ENCODE measurements at places on chromosomes 11 and 22.

- DNase-seq, result no peak
Measured at GRCh38 chr11:21371044-21371443, 701.7 kb downstream of the NELL1 start.

DNA sequence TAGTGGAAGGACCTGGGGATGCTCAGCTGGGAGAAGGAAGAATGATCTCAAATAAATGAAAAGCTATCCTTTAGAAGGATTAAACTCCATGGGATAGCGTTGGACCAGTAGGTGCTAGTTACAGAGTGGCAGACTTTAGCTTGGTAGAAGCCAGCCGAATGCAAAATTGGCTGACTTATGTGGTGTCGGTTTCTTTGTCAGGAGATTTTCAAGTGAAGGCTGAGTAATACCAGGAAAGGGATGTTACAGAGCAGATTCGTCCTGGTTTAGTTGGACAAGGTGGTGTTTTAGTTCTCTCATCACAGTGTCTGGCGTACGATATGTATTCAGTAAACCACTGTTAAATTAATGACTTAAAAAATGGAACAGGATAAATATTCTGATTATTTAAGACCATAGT lies 26.0 kb downstream of the FDX1 start:
- no peak for DNase-seq

DNA sequence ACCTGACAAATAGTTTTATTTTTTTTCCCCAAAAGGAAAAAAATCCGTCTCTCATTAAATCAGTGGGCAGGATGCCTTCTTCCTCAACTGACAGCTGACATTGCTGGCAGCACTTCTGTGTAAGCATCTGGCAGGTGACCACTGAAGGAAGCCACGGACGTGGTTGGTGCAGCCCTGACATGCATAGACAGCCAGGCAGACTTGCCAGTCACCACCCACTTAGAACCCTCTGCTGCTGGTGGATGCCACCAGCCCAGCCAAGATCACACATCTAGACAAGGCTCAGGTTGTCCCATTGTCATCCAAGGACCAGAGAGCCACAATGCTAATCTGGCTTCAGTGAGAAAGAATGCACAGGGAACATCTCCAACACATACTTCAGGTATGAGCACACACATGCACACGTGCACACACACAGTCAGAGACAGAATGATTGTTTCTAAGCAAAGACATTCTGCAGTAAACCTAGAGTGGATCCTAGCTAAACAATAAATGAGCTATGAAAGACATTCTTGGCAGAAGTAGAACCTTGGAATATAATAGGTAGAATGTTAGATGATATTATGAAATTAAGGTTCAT lies 49.8 kb upstream of the BMAL1 start:
- DNase-seq, result no peak

GRCh38 chr11:132024587-132025295 lies 654.3 kb downstream of the NTM start:
- peak; percentile 64 for DNase-seq

DNA sequence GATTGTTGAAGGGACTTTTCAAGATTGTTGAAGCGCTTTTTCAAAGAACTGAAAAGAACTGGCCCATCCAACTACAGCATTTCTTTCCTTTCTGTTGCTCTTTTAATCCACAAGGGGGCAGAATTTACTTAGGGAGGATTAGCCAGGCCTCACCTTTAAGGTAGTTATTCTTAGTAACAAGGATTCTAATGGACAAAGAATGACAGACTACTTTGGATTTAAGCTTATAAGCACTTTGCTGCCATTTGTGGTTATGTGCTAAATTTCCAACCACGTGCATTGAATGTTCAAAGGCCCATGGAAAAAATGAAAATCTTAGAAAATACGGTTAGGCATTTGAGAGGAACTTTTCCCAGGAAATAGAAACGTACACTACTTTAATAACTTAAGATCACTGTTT lies 49.5 kb upstream of the HSPA8 start:
- peak; percentile 40 for DNase-seq

GRCh38 chr22:46457502-46458488 lies 79.6 kb downstream of the CELSR1 start:
- peak; percentile 53 for DNase-seq

GRCh38 chr11:94457118-94458029 lies 36.3 kb downstream of the MRE11 start:
- DNase-seq, result no peak

GRCh38 chr11:45260071-45260470 lies 26.1 kb downstream of the SYT13 start:
- DNase-seq, result no peak

- peak; percentile 44 for DNase-seq
Measured at GRCh38 chr22:27880778-27881394, 38.2 kb downstream of the PITPNB start.

DNA sequence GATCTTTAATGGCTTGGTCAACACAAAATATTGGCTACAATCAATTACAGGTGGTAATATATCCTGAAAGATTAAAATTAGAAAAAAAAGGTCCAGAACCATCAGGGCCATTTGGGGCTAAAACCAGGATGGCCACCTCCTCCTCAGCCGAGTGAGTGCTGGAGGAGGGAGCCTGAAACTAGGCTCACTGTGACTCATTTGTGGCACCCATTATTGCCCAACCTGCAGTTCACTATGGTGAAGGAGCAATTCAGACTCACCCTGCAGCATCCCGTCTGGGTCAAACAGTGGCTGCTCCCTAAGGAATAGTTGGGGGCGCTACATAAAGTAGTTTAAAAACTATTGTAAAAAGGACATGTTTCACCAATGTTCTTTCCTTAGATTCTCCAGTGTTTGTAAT lies 60.7 kb downstream of the GLYATL1 start:
- DNase-seq, result no peak

DNA sequence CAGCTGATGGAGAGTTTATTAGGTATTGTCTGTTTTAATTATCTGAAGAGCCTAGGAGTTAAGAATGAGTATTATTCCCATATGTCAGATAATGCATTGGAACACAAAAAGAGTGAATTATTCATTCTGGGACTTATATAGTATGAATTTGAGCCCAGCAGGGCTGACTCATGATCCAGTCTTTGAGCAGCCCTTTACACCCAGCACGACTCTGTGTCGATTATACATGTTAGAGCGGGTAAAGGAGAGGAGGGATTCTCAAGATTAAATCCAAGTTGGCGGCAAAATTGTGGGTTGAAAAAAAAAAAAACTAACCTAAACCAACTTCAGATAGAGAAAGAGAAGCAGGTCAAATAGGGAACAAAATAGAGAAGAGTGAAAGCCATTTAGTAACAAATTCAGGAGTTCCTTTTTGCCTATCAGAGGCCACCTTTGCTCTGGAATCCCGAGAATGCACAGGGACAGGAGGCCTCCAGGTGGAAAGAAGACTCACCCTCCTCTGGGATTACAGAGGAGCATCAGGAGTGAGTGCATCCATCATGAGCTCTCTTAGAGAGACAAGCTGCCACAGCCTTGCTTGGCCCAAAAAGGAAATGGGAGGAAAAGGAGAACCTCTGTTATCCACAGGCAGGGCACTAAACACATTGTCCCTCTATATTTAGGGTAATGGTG lies 3.1 kb downstream of the MRGPRX1 start:
- DNase-seq, result no peak

GRCh38 chr22:46350646-46351045 lies 15.1 kb downstream of the TRMU start:
- no peak for DNase-seq

DNA sequence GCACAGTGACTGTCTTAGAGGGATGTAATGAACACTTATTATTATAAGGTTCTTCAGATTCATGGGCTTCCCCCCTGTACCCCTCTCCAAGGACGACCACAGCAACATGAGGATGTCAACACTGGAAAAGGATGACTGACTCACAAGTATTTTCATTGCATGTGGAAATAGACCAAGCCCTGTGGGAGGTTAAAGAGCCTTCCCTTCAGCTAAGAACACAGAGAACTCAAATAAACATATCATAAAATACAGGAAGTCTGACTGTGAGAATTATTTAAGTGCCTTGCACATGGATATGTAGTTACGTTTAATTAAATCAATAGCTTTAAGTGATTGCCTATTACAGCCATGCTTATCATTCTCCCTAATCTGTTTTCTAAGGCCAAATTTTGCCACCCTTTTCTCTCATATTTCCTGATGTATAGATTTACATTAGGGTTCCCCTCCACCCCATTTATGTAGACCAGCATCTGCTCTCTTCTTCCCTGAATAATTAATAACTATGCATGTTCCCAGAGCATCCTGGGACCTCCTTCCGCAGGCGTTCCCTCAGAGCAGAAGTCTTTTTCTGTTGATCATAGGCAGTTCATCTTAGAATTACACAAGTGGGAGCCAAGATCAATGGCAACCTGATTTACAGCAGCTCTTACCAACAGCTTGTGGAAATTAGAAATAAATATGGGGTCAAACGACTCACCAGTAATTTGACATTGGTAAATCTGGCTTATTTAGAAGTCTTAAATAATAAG lies 226.9 kb downstream of the OPCML start:
- no peak for DNase-seq

DNA sequence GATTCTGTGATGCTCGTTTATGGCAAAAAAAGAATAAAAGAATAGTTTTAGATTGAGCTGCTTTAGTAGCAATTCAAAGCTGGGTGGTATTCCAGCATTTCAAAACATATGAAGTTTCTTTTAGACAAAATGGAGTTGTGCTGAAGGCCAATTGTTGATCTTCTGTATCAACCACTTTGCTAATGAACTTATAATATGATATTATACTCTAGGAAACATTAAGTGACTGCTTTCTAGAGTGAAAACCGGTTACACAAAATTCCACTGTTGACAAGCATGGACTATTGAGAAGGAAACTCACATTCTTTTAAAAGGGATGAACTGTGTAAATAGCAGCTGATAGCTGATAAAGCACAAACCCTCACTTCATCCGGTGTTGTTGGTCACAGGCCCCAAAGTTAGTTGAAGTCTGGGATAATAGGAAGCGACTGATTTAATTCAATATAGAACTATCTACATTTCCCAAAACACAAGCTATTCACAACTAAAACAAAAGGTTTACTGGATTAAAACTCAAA lies 255.1 kb downstream of the CADM1 start:
- no peak for DNase-seq

DNA sequence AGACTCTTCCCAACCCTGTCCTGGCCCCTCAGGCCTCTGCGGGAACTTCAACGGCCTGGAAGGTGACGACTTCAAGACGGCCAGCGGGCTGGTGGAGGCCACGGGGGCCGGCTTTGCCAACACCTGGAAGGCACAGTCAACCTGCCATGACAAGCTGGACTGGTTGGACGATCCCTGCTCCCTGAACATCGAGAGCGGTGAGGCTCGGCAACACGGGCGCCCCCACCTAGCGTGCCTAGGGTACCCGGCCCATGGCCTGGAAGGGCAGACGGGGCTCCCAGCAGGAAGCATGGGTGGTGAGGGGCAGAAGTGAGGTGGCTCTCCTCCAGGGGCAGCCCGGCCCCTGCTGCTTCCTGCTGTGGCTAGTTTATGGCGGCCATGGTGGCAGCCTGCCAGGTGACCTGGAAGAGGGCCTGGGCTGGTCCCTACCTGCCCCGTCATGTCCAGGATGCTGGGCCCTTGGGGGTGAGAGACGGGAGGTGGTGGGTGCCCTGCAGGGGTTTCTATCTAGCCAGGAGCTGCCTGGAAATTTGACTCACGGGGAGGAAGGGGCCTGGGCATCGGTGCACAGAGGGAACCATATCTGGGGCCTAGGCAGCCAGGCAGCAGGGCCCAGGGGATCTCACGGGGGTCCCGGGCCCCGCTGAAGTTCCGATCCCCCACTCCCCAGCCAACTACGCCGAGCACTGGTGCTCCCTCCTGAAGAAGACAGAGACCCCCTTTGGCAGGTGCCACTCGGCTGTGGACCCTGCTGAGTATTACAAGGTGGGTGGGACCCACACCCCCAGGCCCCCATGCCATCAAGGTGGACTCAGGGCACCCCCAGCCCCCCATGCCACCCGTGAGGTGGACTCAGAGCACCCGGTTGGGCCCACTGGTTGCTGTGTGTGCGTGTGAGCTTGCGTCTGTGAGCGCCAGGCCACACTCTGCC lies 9.2 kb downstream of the MUC2 start:
- no peak for DNase-seq

GRCh38 chr22:40547729-40548143 lies 88.8 kb downstream of the MRTFA start:
- DNase-seq, result no peak

DNA sequence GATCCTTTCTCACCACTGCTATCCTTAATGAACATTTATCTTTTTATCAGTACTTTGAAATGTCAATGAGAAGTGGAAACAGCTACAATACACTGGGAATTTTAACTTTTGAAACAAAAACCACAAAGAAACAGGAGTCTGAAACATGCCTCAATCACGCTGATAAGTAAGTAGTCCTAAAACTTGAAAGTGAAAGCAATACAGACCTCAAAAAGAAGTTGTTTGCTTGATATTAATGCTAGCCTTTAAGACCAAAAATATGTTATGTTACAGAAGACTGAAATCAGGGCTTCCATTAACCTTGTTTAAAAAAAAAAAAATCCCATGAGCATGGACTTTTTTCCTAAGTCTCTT lies 21.3 kb downstream of the PHF21A start:
- no peak for DNase-seq

- DNase-seq, result no peak
Measured at GRCh38 chr22:46574993-46575910, 37.8 kb upstream of the CELSR1 start.

- no peak for DNase-seq
Measured at GRCh38 chr22:32587449-32587848, 112.8 kb downstream of the FBXO7 start.

DNA sequence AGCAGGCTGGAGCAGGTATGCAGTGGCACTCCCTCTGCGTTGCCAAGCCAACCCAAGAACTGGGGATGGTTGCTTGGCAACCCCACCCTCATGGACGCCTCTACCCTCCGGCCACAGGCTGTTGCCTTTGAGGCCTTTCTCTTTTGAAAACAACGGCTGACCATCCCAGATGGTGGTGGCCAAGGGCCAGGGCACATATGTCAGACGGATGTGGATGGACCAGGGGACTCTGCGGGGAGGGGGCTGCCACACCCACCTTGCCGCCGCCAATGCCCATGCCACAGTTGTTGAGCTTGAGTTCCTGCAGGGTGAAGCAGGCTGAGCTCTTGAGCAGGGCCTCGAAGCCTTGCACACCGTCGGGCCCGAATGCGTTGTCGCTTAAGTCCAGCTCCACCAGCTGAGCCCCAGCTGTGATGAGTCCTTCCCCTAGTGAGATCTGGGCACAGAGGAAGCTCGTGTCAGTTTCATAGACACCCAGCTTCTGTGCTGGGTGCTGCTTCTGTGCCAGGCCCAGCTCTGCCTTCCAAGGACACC lies 21.5 kb downstream of the RANGAP1 start:
- DNase-seq, result no peak

All from AG20443 (cell line).